ENCODE measurements at places on chromosomes 12 and 14. TPM values are rescaled to one million over a fixed set of nuclear protein-coding genes. Genes with fewer than 3 reads are reported as not detected.
A peak's percentile ranks its signal among the peaks of the same experiment; 100 is the strongest.

- no peaks in the 10 kb centered on the region for H3K36me3 ChIP-seq
- H3K27ac ChIP-seq: no peak overlapping the region
- no peak for DNase-seq
- no peaks in the 10 kb centered on the region for H3K4me1 ChIP-seq
- H3K4me3 ChIP-seq: no peak overlapping the region
Measured at GRCh38 chr14:51619561-51619960, 32.1 kb upstream of the FRMD6 start.

The AQP2 gene
- not detected for total RNA-seq

DNA sequence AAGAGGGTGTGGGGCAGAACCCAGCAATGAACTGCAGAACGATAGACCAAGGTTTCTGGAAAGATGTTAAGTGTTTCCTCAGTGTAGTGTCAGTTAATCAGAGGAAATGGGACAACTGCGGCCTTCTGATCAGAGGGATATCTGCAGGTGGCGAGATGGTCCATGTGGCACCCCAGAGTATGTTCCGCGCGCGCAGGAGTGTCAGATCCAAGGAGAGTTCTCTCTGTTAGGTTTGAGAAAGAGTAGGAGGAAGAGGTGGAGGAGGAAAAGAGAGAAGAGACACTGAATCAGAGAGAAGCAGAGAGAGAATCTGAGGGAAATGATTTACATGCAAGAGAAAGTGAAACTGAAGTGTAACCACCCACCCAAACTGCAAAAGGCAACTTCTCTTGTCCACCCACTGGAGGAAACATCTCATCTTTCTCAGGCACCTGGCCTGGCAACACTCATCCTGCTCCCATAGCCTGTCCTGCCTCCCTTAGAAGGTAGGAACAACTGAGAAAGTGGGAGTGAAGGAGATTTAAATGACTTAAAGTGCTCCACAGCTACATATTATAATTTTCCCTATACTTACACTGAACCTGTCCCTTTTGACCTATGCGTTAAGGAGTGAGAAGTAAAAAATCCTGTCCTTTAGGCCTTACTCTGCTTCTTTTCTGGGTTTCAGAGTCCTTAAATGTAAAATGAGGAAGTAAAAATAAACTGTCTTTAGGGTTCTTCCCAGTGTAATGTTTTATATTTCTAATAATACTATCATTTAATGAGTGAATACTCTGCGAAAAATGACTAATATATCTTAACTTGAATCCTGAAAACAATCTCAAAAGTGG lies 6.8 kb upstream of the TESPA1 start:
- H3K4me3 ChIP-seq: peak overlapping the region; percentile 86
- H3K36me3 ChIP-seq: peaks cover 15% of the 10 kb centered on the region
- H3K4me1 ChIP-seq: peaks cover 50% of the 10 kb centered on the region

GRCh38 chr12:123601602-123602489 lies at the start of gene DDX55:
Gene DDX55, plus strand, starts transcription at chr12:123602099. Its CDS starts 50 bp downstream, at chr12:123602149.
- H3K4me1 ChIP-seq: peaks cover 47% of the 10 kb centered on the region
- peak within 1 kb of the TSS; percentile 86 for H3K4me3 ChIP-seq
- peaks cover 48% of the 10 kb centered on the region for H3K36me3 ChIP-seq
- no peaks in the 10 kb centered on the region for H3K27me3 ChIP-seq
- peak; percentile 88 for DNase-seq
- H3K27ac ChIP-seq: peak within 1 kb of the TSS; percentile 87

DNA sequence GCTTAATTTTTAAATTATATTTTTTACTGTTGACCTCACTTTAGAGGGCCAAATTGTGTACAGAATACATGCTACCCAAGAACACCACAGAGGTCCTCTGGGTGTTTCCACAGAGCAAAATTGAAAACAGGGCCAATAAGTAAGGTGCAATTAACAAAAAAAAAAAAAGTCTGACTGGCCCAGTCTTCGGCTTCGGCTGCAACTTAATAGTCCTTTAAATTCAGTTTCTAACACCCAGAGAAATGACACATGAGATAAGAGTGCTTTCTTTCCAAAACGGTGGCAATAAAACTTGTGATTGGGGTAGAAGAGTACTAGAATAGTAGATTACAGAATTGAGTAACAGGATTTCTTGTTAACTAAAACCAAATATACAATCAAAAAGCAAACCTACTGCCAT lies 81.3 kb downstream of the MED13L start:
- peaks cover 15% of the 10 kb centered on the region for H3K4me1 ChIP-seq
- H3K27ac ChIP-seq: no peak overlapping the region
- no peaks in the 10 kb centered on the region for H3K27me3 ChIP-seq
- H3K4me3 ChIP-seq: no peak overlapping the region
- no peaks in the 10 kb centered on the region for H3K36me3 ChIP-seq
- no peak for DNase-seq

All from activated CD4-positive, alpha-beta memory T cell treated with anti-CD3 and anti-CD28 coated beads, Interleukin-2, amount 10 ng/mL, durations not matched to agents 7 days and 5 days (primary cell).